Germinal center (tissue), 1 donor: ENCODE measurements at places on chromosomes 2 and 18.

DNA sequence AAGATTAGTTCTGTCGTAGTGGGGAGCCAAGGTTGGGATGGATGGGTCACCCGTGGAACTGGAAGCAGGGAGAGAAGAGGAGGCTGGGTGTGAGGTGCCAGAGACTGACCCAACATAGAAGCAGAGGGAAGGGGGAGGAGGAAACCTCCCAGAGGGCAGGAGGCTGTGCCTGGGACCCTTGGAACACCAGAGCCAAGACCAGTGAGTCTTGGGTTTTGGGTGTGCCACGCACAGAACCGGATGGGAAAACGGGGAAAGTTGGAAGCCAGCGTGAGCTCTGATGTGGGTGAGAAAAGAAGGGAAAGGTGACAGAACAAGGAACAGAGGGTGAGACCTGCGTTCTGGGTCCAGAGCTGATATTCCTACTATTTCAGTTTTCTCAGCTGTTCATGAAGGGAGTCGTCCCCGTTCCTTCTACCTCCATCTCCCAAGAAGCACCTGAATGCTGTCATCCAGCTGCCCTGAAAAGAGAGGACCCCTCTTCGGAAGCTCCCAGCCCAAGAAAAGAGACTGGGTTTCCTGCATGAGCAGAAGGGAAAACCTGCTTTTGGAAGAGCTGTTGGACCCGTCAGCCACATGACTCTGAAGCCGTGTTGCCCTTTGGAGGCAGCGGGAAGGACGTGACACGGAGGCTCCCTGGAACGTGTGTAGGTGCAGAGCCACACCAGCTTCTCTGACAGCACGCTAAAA, 250.1 kb downstream of the NDUFA10 start:
- no peak for DNase-seq

DNA sequence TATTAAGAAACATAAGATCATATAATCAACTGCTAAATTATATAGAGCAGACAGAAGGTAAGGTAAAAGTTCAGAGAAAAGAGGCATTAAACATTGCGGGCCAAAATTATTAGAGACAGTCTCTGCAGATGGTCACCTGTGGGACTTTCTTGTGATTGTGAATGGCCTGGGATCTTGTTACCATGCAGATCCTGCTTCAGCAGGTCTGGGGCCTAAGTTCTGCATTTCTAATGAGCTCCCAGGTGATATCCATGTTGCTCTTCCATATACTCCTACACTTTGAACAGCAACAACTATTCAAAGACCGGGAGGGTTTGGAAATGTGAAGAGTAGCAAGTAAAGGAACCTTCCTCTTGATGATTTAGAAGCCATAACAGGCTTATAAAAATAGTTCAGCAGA, 8.5 kb upstream of the ETAA1 start:
- DNase-seq: no peak

DNA sequence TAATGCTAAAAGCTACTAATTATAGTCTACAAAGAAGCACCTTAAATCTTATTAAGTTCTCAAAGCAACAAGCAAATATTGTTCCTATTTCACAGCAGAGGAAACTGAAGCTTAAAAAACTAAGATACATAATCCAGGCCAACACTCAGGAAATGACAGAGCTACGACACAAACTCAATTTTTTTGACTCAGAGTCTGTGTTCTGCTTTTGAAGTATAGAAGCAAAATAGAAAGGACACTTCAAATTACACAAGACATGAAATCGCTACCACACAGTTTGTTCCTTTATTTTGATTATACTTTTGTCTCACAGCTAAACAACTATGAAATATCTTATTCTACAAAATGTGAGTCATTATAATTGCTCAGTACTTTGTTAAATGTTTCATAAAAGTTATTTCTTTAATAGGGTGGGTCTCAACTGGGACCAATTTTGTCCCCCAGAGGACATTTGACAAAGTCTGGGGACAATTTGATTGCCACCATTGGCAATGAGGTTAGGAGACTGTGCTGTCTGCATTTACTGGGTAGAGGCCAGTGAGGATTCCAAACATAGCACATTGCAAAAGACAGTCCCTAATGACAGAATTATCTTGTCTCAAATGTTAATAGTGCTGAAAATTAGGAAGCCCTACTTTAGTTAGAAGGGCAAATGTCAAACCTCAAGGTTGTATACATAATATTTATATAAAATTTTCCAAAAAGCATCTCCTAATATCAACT, 101.5 kb upstream of the GRB14 start:
- no peak for DNase-seq

DNA sequence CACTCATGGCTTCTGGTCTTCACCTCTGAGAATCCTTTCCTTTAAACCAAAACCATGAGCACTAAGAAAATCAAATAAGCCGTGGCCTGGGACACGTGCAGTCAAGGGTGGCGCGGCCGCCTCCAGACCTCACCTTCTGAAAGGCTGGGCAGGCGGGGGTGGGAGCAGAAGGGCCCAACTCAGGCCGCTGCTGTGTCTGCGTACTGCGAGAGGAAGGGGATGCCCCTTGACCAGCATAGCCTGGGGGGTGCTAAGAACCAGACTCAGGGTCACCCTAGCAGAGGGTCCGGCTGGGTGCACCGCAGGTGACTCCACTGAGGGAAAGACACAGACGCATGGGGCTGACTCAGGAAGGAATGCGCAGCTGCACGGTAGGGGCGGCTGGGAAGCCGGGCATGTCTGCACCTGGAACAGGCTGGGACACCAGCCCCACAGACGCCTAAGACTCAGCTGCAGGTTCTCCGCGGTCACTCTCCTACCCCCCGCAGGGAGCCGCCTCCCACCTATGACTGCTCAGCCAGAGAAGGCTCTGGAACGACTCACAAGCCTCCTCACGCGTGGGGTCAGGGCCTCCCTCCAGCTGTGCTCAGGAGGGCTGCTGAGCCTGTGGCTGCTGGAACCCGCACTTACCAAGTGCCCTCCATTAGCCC, 432.4 kb upstream of the MYT1L start:
- DNase-seq: no peak

DNA sequence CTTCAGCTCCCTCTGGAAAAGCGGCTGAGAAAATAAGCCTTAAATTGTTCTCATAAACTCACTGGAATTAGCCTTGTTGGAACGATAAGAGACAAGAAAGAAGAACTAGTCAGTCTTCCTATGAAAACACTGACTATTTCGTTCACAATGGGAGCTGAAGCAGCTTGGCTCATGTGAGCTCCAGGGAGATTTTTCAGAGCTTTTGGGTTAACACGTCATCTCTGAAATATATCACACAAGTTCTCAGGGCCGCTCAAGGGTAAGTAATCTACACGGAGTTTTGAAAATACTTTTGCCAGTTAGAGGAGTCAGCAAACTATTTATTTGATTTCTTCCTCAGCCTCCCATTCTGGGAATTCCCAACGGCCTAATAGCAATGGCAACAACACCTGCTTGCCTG, 316.2 kb upstream of the MGAT5 start:
- DNase-seq: no peak

- DNase-seq: no peak
Measured at GRCh38 chr18:49250816-49251388, 209.5 kb downstream of the DYM start.

DNA sequence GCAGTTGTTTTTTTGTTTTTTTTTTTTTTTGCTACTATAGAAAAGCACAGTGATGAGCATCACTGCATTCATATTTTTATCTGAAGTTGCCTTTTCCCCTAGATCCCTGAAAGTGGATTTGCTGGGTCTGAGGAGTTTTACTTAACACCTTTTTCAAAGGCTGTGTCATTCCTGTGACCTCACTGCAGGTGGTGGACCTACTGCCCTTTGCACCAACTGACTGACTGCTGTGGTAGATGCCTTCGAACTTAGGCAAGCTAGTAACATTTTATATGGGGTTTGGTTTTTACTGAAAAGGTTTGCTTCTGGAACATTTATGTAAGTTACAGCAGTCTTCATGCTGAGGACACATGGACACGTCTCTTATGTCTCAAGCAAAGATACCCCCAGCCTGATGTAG, 36.2 kb downstream of the SPTBN1 start:
- DNase-seq: no peak

DNA sequence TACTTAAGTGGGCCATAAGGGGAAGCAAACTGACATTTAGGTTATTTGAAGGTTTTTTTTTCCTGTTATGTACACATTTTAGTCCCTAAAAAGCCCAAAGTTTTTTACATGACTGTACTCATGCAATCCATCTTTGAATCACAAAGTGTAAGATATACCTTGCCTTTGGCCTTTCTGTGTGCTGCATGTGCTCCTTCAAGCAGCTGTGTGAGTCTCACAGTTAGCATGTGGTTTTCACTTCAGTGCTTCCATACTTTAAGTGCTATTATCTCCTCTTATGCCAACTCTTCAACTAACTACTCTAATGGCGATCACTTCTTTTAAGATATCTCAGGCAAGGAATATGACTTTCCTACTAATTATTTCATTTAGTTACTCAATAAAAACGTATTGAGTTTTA, 597.1 kb upstream of the ACVR2A start:
- no peak for DNase-seq

GRCh38 chr2:239433777-239434403, 33.1 kb upstream of the HDAC4 start:
- no peak for DNase-seq

DNA sequence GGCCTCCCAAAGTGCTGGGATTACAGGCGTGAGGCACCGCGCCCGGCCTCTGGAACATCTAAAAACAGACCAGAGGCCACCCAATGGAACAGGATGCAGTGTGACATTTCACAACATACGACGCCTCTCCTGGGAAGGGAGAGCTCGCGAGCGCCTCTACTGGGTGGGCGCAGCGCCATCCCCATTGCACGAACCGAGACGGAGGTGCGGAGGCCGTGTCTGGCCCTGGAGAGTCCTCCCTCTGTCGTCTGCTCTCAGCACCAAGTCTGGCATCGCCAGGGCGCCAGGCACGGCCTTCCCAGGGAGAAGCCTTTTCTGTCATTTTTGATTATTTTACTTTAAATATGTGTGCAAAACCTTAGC, 9.4 kb upstream of the GBX2 start:
- DNase-seq: peak; percentile 59

DNA sequence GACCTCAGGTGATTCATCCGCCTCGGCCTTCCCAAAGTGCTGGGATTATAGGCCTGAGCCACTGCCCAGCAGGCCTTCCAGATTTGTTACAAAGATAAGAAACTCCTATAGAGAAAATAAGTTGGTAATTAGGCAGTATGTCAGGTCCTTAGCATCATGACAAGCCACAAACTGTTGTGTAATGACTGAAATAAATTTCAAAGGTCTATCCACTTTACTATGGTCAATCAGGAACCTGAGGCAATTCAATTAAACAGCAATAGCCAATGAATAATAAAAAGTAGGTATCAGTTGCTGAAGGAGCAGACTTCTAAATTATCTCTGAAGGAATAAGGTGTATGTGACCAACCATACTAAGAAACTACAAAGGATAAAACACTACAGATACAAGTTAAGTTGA, 62.4 kb upstream of the ATIC start:
- no peak for DNase-seq

- DNase-seq: no peak
Measured at GRCh38 chr2:192381082-192381481, 186.3 kb upstream of the TMEFF2 start.

DNA sequence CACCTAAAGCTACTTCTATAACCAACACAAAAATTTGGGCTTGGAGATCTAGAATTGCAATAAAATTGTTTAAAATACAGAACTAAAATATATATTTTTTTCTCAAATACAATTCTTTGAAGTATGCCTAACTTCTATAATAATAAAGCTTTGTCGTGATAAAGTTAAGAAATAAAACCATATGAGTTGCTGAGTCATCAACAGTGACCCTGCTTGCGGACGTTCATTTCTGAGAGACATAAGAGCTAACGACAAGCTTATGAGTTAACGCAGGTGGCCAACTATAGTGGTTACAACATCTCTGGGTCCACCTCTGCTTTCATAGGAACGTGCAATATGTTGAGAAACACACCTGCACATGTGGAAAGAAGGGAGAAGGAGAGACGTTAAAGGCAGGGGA, 407.1 kb upstream of the SLC14A2 start:
- no peak for DNase-seq

DNA sequence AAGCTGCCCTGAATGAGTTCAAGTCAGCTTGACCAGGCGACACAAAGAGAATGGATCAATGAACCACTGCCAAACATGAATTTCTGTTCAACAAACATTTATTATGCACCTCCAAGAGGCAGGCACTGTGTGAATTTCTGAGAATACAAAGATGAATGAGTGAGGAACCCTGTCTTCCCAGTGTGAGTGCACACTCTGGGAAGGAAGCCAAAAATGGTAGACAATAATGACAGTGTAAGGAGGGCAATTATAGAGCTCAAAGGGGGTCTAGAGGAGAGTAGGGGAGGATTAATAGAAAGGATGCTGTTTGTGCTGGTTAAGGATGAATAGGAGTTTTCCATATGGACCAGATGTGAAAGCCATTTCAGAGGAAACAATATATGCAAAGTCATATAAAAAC, 213.4 kb downstream of the DCC start:
- no peak for DNase-seq

GRCh38 chr2:32626639-32627221, 1.1 kb upstream of the TTC27 start:
- no peak for DNase-seq

DNA sequence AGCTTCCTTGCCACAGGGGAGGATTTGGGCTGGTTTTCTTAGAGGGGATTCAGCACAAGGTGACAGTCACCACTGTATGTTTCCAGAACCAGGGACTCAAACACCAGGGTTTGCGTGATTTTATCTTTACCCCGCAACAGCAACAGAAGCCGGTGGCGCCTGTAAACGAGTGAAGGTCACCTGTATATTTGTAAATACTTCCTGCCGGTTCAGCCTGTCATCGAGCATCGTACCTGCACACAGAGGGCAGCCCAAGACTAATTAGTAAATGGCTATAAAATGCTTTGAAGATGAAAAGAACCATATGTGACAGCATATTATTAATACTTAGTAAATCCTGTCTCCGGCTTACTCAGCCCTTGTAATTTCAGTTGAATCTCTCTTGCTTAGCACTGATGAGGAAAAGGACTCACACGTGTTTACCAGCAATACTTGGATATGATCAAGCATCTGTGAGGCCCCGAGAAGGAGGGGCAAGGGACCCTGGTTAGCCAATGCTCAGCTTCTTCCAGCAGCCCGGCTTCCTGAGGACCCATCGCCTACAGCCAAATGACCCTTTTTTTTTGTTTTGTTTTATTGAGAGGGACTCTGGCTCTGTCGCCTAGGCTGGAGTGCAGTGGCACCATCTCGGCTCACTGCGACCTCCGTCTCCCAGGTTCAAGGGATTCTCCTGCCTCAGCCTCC, 51.3 kb upstream of the FOSL2 start:
- DNase-seq: no peak

DNA sequence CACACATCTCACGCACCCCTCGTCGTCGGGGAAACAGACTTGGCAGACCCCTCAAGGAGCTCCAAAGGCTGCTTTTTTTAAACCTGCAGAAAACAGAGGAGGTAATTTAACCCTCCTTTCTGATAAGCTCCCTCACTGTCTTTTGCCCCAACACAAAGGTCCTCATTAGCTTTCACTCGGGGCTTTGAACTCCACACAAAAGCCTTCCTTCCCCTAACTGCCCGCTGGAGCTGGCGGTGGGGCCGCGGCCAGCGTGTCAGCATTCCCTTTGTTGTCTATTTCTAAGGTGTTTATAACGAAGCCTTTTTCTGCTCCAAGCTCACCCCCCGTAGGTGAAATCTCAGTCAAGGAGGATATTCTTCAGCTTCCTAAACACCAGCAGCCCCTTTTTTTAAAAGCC, 43.5 kb upstream of the ID2 start:
- no peak for DNase-seq
